Brain pericyte (primary cell): ENCODE measurements at places on chromosomes 3 and 15.

GRCh38 chr15:59051873-59052861 lies 52.8 kb upstream of the CCNB2 start:
- DNase-seq: no peak

DNA sequence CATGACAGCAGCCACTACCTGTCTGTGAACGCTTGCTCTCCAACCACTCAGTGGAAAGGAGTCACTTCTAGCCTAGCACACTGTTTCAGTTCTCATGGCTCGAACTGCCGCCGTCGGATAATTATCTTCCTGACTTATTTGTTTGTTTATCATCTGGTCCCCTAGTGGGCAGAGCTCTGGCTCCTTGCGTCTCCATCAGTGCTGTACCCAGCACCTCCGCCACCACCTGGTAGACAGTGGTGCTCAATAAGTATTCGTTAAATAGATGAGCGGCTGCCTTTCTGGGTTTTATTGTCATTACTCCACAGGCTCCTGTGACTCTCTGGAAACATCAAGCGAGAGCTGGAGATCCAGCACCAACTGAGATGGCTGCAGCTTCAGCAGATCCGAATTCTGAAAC lies 297.5 kb downstream of the NTRK3 start:
- no peak for DNase-seq

DNA sequence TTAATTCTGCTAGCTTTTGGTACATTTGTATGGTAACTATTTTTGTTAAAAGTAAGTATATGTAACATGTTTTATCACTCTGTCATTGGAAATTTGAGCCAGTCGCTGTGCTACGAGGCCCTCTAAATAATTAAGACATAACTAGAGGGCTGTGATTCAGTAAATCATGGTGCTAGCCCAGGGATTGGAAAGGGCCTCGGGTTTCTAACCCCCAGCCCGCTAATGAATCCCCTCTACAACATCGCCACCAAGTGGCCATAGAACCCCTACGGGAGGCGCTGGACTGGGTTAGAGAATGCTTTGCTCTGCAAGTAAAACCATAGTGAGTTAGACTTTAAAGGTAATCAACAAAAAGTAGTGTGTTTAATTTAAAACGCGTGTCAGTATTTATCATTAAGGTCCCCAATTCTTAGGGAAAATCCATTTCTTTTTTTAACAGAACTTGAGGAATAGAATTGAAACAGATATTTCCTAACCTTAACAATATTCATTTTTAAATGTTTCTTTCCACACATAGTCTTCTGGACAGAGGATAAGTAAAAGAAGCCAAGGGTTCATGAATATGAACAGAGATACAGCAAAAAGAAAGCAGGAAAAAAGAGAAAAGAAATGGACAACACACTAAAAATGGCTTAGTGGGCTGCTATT lies 744.7 kb downstream of the EPHA3 start:
- no peak for DNase-seq

DNA sequence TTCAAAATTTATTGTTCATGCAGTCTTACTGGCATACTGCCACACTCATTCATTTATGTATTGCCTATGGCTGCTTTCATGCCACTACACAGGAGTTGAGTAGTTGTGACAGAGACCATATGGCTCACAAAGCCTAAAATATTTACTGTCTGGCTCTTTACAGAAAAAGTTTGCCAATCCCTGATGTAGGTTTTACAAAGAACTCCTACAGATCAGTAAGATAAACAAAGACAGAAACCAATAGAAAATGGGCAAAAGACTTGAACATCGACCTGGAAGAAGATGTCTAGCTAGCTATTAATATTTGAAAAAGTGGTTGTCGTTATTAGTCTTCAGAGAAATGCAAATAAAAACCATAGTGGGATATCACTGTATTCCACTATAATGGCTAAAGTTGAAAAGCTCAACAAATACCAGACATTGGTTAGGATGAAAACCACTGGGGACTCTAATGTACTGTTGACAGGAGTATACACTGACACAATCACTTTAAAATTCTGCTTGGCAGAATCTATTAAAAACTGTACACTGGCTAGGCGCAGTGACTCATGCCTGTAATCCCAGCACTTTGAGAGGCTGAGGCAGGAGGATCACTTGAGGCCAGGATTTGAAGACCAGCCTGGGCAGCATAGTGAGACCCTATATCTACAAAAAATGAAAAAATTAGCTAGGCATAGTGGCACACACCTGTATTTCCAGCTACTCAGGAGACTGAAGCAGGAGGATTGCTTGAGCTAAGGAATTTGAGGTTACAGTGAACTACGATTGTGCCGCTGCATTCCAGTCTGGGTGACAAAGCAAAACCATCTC lies 87.7 kb downstream of the NEO1 start:
- DNase-seq: no peak

DNA sequence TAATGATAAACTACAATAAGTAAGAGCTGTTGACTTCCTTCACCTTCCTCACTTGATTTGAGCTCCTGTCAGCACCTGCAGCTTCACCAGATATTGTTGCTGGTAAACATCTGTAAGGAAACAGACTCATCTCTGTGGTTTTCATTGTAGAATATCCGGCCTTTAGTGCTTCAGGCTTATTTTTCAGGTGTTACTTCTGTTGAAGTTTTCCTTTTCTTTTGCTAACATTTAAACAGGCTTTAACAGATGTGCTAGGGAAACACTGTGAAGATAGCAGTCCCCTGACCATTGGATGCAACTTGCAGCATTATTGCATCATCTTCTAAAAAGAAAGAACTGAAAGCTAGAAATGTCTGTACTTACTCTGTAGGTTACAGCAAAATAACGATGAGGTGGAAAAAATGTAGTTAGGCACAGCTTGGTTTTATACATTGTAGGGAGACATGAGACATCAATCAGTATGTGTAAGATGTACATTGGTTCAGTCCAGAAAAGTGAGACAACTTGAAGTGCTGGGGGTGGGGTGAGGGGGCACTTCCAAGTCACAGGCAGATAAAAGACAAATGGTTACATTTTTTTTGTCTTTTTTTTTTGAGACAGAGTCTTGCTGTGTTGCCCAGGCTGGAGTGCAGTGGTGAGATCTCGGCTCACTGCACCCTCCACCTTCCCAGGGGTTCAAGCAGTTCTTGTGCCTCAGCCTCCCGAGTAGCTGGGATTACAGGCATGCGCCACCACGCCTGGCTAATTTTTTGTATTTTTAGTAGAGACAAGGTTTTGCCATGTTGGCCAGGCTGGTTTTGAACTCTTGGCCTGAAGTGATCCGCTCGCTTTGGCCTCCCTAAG lies 10.2 kb downstream of the EDEM1 start:
- no peak for DNase-seq

DNA sequence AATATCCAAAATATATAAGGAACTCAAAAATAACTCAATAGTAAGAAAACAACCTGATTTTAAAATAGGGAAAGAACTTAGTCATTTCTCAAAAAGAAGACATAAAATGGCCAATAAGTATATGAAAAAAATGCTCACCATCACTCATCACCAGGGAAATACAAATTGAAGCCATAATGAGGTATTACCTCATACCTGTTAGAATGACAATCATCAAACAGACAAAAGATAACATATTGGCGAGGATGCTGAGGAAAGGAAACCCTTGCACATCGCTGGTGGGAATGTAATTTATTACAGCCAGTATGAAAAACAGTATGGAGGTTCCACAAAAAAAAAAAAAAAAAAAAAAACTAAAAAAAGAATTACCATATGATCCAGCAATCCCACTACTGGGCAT lies 38.2 kb downstream of the KPNA1 start:
- no peak for DNase-seq

DNA sequence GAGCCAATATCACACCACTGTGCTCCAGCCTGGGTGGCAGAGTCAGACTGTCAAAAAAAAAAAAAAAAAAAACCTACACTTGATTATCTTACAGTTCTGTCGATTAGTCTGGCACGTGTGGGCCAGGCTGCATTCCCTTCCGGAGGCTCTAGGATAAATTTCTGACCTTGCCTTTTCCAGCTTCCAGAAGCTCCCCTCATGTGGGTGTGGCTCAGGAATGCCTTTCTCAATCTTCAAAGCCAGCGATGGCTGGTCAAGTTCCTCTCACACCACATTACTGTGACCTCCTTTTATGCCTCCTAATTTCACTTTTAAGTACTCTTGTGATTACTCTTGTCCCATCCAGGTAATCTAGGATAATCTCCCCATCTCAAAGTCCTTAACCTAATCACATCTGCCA lies 58.2 kb upstream of the DUT start:
- DNase-seq: no peak

GRCh38 chr15:69665641-69666111 lies 213.1 kb downstream of the RPLP1 start:
- no peak for DNase-seq

DNA sequence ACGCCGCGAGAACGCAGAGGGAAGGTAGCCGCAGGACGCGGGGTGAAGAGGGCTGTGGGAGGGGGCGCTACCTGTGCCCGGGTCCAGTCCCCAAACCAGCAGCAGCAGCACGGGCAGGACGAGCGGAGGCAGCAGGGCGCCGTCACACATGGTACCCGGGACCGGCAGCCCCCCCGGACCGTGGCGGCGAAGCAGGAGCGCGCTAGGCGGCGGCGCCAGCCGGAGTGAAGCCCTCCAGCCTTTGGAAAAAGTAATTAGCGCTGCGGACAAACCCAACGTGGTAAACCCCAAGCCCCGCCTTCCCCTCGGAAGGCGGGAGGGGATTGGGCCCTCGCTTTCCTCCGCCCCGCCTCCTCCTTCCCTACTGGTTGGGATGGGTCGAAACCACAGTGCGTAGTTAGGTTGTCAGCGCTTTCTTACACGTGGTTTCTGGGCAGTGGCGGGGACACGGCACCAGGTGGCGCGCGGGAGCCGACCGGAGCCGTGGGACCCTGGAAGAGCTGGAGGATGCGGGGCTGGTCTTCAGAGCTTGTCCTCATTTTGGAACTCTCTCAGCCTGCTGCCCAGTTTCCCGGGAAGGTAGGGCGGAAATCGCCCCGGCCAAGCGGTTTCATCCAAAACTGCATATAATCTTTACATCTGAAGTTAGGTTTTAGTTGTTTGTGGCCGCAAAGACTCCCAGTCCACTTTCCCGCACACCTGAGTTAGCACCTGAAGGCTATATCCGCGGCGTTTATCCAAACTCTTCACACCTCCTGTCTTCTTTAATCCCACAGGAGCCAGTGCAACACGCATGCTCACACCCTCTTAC lies at the start of gene ADAMTS17:
Gene ADAMTS17, minus strand, starts transcription at position 226 of the 811 bp plus-strand sequence. Its CDS starts 76 bp downstream, at position 150.
- peak; percentile 37 for DNase-seq

- no peak for DNase-seq
Observed at GRCh38 chr3:158742871-158743663, 10.8 kb upstream of the RARRES1 start.

- peak; percentile 46 for DNase-seq
Observed at GRCh38 chr15:66931768-66932633, 133.4 kb upstream of the SMAD3 start.

- no peak for DNase-seq
Observed at GRCh38 chr3:110758208-110758607, 313.4 kb upstream of the NECTIN3 start.

- DNase-seq: no peak
Observed at GRCh38 chr3:135047061-135047460, 252.0 kb downstream of the EPHB1 start.

- DNase-seq: no peak
Observed at GRCh38 chr15:74781431-74782258, at the start of gene CSK. CSK (plus strand) TSS chr15:74782080; CDS start chr15:74798298, 16,218 bp downstream.

DNA sequence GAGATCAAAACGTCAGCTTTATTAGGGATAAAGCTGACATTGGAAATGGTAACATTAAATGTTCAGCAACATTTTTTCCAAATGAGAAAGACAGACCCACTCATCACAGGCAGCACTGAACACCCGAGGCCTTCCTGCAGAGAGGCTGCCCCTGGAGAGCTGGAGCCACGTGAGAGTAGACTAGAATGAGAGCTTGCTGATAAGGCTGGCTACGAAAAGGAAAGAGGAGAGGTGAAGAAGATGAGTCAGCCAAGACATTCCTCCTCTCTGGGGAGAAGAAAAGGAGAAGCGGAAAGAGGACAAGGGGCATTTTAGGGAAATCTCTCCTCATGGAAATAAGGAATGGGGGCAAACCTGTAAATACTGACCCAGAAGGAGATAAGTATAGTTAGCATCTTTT lies 7.3 kb downstream of the CYP19A1 start:
- no peak for DNase-seq

DNA sequence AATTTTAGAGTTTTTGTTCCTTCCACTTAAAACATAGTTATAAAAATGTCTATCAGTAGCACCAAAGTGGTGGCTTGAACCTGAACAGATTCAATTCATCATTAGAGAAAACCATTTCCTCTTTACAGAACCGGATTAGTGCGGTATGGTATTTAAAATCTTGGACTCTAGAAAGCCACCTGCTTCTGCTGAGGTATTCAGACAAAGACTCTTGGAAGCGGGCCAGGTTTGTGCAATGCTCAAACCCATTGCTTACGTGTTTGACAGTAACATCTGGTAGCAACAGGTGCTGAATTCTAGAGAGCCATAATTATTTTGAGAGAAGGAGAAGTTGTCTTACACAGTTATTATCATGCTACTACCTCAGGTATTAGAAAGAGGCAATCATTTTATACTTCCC lies 290.5 kb downstream of the NAALADL2 start:
- no peak for DNase-seq

DNA sequence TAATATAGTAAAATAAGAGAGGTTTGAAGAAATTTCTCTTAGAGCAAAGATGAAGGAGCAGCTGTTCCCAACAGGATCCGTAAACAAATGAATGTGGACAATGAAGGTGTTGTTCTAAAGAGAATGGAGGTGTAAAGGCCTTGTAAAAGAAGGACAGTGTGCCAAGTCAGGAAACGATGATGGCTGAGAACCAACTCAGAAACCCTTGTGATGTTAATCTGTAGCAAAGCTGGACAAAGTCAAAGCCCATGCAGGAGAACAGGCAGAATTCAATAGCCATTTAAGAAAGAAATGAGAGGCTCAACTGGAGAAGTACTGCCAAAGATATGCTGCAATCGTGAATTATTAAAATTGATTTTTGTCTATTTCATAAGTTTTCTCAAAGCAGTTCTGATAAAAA lies 192.2 kb downstream of the MBNL1 start:
- no peak for DNase-seq

DNA sequence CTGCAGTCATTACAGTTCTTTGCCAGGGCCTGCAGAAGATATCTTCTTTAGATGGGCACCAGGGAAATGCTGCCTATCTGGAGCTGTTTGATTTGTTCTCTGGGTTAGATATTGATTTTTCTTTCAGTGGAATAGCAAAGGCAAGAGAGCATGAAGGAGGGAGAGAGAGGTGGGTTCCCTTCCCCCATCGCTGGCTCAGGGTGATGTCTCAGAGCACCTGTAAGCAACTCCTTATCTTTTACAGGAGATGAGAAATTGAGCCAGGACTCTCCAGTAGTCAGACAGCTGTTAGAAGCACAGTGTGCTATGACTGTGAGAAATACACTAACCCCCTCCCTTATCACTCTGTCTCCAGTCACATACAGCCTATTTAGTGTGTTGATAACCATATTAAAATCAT lies 89.3 kb upstream of the SLC24A5 start:
- no peak for DNase-seq
